ENCODE measurements at places on chromosomes 13 and 19.

DNA sequence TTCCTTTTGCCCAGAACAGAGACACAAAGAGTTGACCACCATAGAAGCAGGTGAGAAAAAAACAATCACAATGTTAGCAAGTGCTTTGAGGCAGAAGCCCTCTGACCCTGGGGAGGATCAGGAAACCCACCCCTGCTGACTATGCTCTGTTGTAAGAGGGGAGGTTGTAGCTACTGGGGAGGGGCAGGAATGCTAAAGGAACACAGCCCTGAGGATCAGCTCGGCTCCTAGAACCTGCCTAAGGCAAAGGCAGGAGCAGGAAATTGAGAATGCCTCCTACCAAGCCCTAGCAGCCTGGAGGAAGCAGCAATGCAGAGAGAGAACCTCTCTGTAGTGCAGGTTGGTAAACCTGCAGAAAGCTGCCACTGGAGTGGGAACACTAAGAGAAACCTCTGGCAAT is 624.0 kb upstream of the KLF12 start:
- no peak for DNase-seq

- DNase-seq, result no peak
These were observed 55.4 kb upstream of the RNF113B start for GRCh38 chr13:98232456-98232855.

DNA sequence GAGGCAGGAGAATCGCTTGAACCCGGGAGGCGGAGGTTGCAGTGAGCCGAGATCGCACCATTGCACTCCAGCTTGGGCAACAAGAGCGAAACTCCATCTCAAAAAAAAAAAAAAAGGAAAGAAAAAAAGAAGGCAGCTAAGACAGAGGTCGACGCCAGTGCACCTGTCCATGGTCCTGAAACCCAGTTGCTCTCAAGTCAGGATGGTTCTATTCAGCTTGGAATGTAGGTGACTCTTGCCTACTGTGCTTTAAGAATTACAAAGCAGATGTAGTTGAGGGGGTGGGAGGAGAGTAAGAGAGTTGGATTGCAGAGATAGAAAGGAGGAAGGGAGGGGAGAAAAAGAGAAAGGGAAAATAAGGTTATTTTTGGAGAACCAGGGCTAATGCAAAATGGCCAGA is 18.7 kb downstream of the CACNG7 start:
- DNase-seq, result peak; percentile 6

DNA sequence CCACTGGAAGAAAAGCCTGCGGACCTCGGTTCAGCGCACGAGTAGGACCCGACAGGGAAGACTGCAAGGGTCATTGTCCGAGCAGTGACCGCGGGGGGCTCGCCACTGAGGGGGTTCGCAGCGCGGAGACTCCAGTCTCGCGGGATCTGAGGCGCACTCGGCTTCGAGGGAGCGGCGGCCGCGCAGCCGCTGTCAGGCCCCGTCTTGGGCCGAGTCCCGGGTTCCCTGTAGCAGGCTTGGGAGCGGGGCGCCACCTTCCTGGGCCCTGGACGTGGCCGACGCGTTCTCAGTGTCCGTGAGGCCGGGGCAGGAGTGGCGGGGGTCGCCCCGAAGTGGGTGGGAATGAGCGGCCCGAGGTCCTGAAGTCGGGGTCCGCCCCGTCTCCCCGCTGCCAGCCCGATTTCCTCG is 474 bp upstream of the FAM174C start:
- no peak for DNase-seq

Measured in CD4-positive, alpha-beta T cell treated with Interleukin-15 for 4 hours (primary cell).